Peyer's patch (tissue), 4 donors: ENCODE measurements at places on chromosomes 3 and 15. TPM values are rescaled to one million over a fixed set of nuclear protein-coding genes. Genes with fewer than 3 reads are reported as not detected.
A peak's percentile ranks its signal among the peaks of the same experiment; 100 is the strongest.

DNA sequence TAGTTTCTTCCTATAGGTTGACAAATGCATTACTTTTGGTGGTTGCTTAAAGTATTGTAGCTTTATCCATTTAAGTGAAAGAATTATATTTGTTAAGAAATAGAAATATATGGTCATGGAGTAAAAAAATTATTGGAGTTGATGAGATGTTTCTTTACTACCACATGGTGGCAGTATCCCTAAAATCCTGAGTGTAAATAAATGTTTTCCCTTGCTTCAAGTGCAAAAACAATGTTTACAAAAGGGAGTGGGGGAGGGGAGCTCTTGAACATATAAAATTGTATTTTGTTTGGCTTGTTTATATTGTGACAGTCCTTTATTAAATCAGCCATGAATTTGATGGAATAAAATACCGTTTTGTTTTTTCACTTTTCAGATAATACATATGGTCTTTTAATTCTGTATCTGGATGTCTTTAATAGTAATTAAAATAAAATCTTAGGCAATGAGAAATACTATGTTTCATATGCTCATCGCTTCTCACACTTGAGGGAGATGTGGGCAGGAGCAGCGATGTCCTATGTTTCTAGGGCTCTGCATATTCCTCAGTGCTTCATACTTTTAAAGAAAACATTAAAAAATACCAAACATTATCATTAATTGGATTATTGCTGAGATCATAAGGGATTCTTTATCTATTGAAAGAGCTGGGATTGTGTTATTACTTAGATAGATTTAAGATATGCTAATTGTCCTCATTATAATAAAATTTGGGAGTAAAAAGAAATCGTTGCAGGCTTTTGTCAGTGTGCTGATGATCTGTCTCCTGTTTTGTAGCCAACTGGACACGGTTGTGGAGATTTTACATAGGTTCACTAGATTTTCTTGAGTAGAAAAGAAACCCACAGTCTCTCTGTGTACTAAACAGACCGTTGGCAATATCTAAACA is 349.7 kb downstream of the TUSC7 start:
- DNase-seq, result no peak

GABRA5 gene
- not detected for total RNA-seq

- no peak for DNase-seq
These were observed 128.3 kb downstream of the GOLIM4 start for GRCh38 chr3:167967257-167968036.

DNA sequence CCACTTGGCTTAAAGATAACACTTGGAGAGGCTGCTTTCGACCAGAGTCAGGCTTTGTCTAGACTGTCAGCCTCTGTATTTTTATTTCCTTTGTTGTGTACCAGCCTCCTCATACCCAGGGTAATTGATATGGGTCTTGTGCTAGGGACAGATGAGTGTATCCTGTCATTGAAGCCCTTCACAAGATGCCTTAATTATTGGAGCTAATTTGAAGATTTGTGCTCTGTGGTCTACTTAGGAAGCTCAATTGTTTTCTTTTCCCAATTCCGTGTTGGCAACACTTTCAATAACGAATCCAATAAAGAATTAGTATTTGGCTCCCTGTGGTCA is 60.5 kb upstream of the DPH6 start:
- DNase-seq, result no peak

DNA sequence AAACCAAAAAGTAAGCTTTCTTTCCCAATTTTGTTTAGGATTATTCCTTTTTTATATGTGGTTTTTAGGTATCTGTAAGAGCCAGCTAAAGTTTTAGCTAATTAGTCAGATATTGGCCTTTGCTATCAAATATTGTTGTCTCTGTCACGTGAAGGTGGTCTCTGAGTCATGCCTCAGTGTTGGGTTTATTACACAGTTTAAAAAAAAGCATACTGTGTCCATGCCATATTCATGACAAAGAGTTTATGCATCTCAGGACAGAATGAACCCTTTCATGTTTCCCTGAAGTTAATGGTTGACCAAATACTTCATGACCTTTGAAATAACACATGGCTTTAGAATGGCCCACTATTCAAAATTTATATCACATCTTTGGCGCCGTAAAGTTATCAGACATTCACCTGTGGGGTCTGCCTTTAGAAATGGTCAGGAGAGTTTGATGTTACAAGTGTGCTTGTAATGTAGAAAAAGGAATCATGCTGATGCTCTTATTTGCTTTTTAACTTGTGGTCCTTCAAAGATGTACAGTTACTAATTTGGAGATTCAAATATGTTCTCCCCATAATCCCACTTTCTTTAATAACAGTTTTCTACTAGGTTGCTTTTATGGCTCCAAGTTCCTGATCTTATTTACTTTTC is 101.5 kb downstream of the MYRIP start:
- DNase-seq, result no peak

- DNase-seq, result peak; percentile 85
These were observed 29.5 kb upstream of the ZNF710 start for GRCh38 chr15:89971592-89971997.

MNS1 gene
- total RNA-seq, result 1.3 TPM

- no peak for DNase-seq
These were observed 17.6 kb downstream of the PODXL2 start for GRCh38 chr3:127646501-127647046.

SH2D7 gene
- total RNA-seq, result 7.7 TPM

THBS1 gene
- 784 TPM for total RNA-seq

GRCh38 chr15:92383519-92384324 is 10.0 kb upstream of the ST8SIA2 start:
- DNase-seq, result no peak

DNA sequence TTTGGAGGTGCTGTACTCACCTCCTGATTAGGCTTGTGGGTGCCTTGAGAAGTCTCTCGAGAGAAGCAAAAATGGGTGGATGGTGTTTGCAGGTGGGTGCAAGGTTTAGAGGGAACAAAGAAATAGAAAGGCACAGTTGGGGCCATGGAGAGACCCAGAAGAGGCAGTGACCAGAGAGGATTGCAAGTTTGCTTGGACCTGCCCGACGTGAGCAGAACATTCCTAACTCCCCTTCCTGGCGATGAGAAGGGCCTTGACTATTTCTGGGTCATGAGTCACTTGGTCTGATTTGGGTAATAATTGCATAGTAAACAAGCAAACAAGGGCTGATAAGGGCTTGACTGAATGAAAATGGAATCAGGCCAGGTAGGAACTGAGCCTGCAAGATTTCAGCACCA is 7.0 kb upstream of the CTSH start:
- no peak for DNase-seq
